ENCODE measurements at places on chromosomes 5 and 9.

GRCh38 chr9:36935768-36936497 lies 98.1 kb downstream of the PAX5 start:
- DNase-seq, result no peak

- DNase-seq, result no peak
These were observed 69.7 kb upstream of the TNPO1 start for GRCh38 chr5:72746736-72747135.

DNA sequence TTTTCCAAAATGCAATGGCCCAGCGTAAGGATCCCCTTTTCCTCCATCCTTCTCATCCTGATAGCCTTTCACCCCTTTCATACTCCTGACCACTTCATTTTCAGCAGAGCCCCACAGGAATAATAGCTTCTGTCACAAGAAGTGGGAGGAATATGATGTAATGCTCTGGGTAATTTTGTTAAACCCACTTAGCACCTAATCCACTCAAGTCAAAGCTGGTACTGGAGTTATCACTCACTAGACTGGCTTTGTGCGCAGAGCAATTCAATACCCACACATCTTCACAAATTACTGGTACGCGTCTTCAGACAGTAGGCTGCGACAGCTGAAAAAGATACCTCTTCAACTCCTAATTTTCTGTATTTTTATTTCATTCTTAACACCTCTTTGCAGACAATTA lies 2232.8 kb upstream of the WWC1 start:
- DNase-seq, result no peak

GRCh38 chr9:110065532-110065931 lies 142.4 kb downstream of the C9orf152 start:
- DNase-seq, result no peak

DNA sequence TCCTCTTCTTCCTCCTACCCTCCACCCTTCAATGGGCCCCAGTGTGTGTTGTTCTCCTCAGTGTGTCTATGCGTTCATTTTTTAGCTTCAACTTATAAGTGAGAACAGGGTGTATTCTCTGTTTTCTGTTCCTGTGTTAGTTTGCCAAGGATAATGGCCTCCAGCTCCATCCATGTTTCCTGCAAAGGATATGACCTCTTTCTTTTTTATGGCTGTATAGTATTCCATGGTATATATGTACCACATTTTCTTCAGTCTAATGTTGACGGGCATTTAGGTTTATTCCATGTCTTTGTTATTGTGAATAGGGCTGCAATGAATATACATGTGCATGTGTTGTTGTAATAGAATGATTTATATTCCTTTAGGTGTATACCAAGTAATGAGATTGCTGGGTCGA lies 634.9 kb upstream of the SEMA6A start:
- no peak for DNase-seq

DNA sequence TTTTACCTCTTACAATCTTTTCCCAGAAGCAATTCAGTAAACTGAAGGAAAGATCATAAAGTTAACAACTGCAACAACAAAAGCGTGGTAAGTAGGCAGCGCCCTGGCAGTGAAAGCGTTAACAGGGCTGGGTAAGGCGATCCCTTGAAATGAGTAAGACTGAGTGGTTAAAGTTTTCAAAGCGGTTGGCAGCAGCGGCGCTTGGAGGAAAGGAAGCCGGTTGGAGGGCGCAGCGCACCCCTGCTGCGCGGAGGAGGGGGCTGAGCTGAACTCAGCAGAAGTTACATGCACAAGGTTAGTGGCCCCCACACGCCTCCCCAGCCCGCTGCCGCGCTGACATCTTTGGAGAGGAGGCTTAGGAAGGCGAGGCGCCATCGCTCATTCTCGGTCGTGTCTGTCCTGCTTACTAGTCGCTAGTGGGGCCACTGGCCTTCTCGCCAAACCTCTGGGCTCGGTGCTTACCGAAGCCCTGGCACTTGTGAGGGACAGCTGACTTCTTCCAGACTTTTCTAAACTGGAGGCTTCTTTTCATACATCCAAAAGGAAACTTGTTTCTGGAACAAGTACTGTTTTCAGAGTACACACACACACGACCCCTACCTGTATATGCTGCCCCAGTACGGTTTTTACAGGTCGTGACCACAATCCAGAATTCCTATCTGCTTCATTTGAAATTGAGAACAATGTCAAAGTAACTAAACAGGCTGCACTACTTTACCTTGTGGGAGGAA lies at the start of gene SH3RF2:
SH3RF2 (plus strand) TSS at position 178 of the 731 bp plus-strand sequence. CDS start 1,351 bp downstream, outside the sequence.
- no peak for DNase-seq
